ENCODE measurements at places on chromosomes 16 and 17.

DNA sequence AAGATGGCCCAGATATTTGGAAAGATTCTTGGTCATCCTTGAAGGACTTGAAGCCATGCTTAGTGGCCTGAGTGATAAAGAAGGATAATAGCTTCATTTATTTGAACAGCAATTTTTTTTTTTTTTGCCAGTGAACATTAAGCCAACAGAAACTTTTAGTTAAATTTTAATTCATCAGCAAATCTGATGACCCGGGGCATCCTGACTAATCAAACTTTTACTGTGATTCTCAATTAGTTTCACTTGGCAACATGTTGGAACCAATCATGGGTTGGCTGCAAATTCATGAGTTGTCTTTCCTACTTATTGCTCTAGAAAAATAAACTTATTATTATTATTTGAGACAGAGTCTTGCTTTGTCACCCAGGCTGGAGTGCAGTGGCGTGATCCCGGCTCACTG is 74.4 kb downstream of the SHISA9 start:
- DNase-seq: no peak

DNA sequence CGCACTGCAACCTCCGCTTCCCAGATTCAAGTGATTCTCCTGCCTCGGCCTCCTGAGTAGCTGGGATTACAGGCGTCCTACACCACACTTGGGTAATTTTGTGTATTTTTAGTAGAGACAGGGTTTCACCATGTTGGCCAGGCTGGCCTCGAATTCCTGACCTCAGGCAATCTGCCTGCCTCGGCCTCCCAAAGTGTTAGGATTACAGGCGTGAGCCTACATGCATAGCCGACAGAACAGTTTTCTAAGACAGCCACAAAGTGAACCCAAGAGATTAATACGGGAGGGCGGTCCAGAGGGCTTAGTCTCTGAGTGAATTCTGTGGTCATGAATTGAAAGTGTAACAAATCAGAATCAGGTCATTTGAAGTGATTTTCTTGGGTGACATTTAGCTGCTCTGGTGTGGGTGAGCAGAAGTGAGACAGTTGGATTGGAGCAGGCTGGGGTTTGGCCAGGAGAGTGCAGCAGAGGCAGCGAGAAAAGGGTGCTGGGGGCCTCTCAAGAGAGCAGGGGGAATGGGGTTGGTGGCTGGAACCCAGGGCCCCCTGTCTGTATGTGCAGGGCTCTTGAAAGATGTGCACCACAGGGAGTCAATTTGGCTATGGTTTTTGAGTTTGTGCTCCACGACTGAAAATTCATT is 231.4 kb upstream of the WSCD1 start:
- no peak for DNase-seq

DNA sequence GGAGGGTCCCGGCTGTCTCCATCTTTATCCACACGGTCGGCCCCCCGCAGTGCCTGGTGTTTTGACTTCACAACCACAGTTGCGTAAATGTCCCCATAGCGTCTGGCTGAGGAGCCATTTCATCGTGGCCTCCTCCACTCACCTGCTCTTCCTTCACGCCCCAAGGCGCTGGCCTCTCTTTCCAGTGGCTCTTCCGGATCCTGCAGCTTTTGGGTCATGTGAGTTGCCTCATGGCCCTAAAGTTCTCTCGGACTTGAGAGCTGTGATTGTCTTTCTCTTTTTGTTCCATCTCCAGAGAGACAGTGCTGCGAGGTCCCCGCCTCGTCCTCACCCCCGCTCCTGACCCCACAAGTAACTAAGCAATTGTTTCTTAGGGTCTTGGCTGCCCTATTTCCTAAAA is 22.7 kb downstream of the FLYWCH1 start:
- no peak for DNase-seq

DNA sequence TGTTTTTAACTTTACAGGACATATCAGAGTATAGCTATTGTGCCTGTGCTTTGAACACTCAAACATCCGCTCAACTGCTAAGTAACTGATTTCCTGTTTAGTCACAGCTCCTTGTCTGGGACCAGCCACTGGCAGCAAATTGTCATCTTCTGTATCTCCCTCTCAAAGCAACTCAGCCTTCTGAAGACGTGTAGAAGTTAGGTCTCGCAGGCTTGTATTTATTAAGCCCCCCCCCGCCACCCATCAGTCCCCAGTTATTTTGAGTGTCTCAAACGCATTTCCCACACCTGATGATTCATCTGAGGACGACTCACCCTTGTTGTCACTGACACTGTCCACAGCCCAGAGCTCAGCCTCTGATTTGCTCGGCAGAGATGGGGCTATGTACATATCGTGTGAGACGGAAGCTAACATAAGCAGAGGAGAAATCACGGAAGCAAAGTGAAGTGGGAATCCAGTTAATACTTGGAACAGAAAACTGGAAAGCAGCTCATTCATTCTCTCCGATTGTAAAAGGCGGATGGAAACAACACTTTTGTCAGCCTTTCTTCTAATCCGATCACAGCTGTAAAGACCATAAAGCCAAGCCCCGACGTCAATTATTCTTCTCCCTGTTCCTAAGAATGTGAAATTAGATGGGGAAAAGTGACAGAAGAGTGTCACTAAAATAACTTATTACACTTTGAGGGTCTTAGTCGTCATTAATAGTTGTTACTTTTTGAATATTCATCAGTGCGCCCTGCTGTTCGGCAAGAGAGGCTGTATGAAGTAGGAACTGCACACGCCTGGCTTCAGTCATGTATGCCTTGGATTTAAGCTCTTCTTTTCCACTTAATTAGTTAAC is 64.2 kb downstream of the PITPNC1 start:
- peak; percentile 68 for DNase-seq

- DNase-seq: no peak
These were observed 16.0 kb downstream of the RNF43 start for GRCh38 chr17:58401287-58401686.

DNA sequence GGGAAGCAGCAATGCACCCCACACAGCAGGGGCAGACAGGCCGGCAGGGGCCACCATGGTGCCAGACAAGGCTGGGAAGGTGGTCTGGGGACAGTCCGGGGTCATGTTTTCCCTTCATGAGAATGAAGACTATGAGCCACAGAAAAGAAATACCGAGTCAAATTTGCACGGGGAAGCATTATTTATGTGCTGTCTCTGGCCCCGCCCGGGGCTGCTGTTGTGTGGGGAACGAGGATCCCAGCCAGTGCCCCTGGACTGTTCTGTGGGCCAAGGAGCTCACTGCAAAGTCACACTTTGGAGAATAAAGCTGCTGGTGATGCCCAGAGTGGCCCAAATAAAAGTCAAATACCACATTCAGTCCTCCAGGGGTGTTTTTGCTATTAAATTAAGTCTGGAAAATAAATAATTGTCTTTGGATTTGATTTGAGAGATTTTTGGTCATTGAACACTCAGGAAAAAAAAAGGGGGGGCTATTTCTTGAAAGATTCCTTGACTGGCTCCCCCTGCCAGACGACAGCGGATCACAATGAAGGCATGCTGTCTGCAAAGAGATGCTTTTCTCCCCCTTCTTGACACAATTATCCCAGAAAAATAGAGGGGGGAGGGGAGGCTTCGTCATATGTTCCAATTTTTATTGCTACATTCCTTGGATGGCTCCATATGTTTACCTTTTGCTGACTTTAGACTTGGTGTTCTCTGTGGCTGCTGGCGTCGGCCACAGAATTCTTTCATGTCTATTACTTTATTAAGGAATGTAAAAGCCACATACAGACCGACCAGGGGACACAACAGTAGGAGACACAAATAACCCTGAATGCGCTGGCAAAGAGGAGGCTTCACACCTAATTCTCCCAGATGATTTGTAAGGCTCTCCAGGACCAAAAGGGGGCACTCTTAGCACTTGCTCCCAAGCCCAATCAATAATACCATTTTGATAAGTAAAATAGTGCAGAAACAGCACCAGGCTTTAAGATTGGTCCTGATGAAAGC is 27.1 kb upstream of the ANKFN1 start:
- DNase-seq: no peak

DNA sequence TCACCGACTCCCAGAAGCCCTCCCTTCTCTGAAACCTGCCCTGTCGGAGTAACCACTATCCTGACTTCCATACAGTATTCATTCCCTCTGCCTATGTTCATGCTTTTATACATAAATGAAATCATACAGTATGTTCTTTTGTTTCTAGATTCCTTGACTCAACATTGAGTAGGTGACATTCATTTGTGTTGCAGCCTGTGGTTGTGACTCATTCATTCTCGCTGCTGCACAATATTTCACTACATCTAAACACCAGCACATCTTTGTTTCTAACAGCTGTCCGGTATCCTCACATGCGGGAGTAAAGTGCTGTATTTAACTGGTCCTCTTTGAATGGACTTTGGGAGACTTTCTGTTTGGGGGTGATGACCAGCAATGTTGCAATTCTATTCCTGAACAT is 135.0 kb upstream of the FOXF1 start:
- no peak for DNase-seq

DNA sequence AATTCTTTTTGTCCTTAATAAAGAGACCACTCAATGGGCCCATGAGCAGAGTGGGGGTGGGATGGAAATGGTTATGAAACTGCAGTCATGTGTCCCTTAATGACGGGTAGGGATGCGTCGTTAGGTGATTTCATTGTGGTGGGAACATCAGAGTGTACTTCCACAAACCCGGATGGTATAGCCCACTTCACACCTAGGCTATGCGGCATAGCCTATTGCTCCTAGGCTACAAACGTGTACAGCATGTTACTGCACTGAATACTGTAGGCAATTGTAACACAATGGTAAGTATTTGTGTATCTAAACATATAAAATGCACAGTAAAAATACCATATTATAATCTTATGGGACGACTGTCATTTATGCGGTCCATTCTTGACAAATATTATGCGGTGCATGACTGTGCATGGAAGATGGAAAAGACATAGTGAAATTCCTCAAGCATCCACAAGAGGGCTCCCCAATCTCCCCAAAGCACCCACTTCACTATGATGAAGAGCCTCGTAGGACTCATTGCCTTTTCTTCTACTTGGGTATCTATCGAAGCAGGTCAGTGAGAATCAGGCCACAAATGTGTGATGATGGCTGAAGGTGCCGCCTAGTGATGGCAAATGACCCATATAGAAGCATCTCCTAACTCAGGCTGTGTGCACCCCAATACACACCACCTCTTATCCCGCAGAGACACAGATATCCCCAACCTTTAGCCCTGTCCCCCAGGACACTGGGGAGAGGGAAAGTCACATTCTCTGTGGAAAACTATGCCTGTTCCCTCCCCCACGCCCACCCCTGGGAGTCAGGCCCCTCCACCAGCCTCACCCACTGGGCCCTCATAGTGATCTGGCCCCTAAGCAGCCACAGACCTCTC is 43.5 kb downstream of the TBX21 start:
- DNase-seq: no peak

- DNase-seq: no peak
These were observed 7.5 kb upstream of the MAP3K14 start for GRCh38 chr17:45324336-45324735.
